ENCODE measurements at places on chromosomes 11 and 22.

DNA sequence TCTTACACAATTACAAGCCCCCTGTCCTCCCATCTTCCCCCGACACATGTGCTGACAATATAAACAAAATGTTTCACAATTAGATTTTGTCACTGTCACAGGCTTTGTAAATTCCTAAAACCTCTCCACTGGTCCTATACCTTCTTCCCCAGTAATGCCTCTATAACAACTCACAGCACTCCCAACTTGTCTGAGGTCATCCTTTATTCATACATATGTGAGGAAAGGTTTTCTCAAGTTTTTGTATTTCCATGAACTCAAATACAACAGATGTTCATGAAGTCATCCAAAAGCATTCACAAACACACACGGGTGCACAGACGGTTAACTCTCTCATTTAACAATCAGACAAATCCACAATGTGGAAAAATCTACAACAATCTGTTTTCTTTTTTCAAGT, 1.9 kb downstream of the OR52H1 start:
- DNase-seq = no peak

DNA sequence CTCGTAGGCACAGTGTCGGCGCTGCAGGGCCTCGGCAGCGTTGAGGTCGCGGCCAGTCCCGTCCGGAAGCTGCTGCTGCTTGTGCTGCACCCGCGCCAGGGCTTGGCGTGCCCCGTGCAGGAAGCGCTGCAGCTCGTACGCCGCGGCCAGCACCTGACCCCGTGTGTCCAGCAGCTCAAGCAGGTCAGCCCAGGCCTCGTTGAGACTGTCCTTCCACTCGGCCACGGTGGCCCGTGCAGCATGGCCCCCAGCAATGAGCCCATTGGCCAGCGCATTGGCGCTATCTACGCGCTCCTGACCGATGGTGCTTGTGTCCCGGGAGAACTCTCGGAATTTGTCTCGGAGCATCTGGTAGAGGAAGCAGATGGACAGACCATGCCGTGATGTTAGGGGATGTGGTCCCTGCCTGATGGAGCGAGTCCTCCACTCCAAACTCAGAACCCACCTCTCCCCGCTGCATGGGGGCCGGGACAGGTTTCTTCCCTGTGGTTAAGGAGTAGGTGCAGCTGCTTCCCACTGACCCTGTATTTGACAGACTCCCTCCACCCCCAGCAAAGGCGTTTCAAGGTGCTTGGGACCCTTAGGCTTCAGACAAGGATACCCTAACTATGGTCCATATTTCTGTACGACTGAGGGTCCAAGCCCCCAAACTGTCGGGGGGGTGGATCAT, 13.8 kb upstream of the RBM4B start:
- no peak for DNase-seq

DNA sequence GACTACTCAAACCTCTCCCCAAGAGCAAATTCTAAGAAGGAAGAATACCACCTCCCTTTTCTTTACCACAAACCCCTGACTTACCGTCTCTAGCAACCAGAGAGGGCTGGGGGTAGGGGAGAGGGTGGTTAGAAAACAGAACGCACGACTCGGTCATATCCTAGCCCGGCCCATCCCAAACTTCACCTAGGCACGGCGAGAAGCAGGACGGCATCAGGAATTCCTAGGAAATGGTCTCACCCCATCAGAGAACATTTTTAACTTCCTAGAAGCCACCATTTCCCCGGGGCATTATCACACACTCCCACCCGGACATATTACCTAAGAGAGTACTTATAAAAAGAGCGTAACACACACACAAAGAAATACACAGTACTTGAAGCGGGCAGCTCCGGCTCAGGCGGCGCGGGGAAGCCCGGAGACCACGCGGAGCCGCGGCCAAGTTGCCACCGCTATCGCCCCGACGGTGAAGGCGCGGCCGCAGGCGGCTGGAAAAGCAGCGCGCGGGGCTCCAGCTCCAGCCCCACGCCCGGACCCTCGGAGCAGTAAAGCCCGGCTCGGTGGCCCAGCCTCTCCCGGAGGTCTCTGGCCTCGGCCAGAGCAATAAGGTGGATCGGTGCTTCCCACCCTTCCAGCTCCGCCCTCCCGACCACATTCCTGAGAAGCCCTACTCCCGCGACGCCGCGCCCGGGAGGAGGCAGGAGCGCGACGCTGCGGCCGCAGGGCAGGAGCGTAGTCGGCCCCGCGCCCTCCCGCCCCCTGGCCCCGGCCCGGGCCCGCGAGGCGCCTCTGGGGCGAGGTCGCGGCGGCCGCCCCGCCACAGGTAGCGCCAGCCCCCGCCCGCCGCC, 878 bp downstream of the RRAS2 start:
- no peak for DNase-seq

DNA sequence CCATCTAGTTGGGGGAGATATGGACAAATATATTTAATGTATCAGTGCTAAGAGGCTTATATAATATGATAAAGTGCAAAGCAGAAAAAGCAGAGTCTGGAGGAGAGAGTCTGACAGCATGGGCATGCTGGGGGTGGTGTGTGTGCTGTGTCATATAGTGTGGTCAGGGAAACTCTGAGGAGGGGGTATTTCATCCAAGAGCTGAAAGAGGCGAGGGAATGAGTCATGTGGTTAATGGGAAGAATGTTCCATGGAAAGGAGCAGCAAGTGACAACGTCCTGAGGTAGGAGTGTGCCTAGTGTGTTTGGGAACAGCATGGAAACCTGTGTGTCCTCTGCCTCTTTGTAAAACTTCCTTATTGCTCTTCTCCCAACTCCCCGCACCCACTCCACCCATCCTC, 38.0 kb downstream of the EIF3F start:
- DNase-seq = no peak

DNA sequence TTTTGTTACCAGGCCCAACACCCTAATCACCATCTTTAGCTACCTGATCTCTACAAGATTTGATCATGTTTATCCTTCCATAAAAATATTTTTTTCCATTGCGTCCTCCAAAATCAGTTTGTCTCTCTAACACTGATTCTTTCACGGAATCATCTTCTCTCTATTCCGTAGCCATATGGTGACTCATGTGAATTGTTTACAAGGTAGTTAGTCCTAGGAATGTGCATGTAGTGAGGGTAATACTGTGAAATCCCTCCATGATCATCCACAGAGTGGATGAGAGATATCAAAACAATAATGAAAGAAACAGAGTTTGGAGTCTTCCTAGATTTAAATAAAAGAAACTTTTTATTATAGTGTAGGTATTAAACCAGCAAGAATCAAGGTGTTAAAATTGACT, 230.2 kb downstream of the METTL15 start:
- DNase-seq = no peak

- peak; percentile 69 for DNase-seq
Observed at GRCh38 chr11:1060852-1061616, 13.6 kb upstream of the MUC2 start.

DNA sequence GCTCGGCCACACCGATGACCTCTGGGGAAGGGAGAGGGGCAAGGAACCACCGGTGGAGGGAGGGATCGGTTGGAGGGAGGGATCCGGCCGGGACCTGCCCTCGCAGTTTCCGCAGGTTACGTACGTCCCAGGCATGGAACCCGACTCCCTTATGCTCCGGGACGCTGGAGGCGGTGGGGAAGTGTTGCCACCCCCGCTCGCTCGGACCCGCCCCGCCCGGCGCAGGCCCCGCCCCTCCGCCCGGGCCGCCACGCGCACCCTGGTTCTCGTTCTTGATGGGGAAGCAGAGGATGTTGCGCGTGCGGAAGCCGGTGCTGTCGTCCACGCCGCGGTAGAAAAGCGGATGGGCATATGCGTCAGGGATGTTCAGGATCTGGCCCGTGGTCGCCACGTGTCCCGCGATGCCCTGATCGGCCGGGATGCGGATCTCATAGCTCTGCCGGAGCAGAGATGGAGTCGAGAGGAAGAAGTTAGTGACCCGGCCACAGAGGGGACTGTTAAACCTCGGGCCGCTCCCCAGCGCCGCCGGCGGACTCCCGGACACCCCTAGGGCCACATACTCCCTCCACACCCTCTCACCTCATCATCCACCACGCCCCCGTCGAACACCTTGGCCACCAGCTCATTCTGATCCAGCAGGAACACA, 89.8 kb downstream of the PDE2A start:
- DNase-seq = no peak

DNA sequence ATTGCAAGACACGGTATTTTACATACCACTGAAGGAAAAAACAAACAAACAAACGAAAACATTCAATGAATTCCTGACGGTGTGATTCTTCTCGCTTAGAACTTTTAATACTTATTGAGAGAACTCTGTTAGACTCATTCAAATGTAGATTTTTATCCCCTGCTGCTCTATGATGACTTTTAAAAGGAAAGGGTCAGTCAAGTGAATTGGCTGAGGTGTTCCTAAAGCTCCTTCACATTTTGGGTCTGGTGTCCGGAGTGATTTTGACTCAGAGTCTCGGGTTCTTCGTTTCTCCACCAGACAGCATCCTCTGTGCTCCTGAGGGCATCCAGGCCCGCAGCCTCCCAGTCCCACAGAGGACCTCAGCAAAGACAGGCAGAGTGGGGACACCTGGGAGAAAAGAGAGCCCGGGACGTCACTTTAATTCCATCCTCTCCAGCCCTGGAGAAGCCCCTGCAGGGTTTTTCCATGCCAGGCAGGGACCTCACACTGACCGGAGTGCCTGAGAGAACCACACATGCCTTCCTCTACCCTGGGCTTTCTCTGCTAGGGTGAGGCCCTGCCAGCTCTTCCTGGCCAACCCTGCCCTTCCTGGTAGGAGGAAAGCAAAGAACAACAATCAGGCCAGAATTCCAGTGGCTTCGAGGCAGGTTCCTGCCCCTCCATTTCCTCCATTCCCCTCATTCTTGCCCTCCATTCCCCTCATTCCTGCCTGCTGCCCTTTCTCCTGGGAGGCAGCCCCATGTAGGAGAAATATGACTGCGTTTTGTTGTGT, 1.4 kb upstream of the CSF2RB start:
- DNase-seq = no peak

DNA sequence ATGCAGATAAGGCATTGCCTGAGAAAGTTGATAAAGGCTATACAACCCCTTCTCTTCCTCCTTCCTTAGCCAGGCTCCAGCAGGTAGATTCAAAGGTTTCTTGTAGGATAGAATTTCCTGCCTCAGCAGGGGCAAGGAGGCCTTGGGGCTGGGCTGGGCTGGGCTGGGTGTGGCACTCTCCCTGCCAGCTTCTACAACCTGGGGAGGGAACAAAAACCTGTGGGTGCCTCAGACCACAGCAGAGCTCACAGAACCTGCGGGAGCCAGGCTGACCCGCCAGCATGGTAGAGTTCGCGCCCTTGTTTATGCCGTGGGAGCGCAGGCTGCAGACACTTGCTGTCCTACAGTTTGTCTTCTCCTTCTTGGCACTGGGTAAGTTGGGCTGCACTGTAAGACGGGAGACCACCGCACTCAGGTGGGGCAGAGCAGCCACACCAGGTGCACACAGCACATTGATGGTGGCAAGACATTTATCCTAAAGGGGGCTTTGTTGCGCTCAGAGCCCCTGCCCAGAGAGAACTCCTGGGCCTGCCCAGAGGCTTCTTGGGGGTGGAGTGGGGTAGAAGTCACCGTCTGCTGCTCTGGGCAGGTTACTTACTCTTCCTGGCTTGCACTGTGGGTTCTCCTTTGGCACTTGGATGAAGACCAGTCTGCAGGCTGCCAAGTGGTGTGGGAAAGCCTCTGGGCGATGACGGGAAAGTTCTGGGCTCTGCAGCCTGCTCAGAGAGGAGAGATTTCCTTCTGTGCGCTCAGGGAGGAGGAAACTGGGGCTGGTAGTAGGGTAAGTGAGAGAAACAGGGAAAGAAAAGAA, at the start of gene MOGAT2:
MOGAT2 (plus strand) TSS at position 231 of the 811 bp plus-strand sequence; CDS start at position 282, 51 bp downstream.
- DNase-seq = no peak

DNA sequence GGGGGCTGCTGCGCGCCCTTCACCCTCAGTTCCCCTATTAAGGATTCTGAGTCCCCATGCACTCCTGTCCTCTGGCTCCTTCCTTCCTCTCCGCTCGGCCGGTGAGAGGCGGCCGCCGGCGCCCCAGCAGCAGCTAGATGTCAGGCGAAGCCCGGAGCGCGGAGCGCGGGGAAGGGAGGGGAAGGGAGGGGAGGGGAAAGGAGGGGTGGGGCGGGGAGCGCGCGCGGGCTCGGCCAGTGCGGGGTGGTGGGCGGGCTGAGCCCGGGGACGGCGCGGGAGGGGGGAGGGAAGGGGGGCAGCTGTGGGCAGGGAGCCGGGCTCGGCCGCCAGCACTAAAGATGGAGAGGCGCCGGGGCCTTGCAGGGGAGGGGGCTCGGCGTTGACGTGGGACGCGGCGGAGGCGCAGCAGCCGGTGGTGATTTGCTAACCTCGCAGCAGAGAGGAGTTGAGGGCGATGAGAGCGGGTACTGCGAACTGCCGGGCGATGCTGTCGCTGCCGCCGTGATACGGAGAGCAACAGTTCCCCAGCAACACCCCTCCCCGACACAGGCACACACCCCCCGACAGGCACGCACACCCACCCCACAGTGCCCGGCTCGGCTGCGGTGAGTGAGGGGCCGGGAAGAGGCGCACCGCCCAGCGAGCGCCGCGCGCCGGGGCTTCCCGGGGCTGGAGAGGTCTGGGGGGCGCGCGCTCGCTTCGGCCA, at the start of gene ZBTB16:
ZBTB16 (plus strand) TSS at position 434 of the 706 bp plus-strand sequence. CDS start 3,590 bp downstream, outside the sequence.
- DNase-seq = no peak

- no peak for DNase-seq
Observed at GRCh38 chr11:126694065-126694625, 306.4 kb downstream of the KIRREL3 start.

DNA sequence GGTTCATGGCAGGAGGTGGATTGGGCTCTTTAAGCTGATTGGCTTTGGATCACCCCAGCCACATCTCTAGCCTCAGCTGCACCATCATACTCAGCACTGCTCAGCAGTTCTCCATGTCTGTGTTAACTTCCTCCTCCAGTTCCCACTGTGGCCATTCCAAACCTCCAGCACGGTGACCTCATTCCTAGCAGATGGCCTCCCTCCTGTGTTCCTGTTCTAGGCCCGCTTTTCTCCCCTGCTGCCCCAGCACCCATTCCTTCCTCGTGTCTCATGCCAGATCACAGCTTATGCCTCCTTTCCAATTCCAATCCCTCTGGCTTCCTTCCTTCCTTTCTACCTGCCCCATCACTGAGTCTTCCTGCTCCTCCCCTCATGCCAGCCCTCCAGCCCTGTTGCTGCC, 96.1 kb downstream of the MICAL2 start:
- DNase-seq = no peak

DNA sequence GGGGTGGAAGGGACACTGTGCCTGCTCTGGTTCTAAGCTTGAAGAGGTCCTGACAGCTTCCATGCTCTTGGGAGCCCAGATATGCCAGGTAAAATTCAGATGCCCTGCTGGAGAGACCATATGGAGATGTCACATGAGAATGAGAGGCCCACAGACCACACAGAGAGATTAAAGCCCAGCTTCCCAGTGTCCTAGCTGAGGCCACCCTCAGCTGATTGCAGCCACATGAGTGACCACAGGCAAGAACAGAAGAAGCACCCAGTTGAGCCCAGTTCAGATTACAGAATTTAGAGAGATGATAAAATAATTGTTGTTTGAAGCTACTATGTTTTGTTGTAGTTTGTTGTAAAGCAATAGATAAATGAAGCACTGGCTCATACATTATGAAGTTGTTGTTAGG, 14.4 kb upstream of the PVALB start:
- DNase-seq = no peak

- no peak for DNase-seq
Observed at GRCh38 chr11:36507824-36508489, 2.1 kb downstream of the TRAF6 start.

GRCh38 chr11:65922565-65922964, 3.3 kb downstream of the DRAP1 start:
- no peak for DNase-seq

- DNase-seq = no peak
Observed at GRCh38 chr11:12754582-12755234, 80.5 kb downstream of the TEAD1 start.

Data from GM04504 (cell line).